ENCODE measurements at places on chromosomes 6 and 20. TPM values are rescaled to one million over a fixed set of nuclear protein-coding genes. Genes with fewer than 3 reads are reported as not detected.

GCNT2 gene
- 3.9 TPM for total RNA-seq

PTK7 gene
- total RNA-seq: 3.7 TPM

GPANK1 gene
- 10.1 TPM for total RNA-seq

SNAP25 gene
- total RNA-seq: 18.4 TPM

CTAGE9 gene
- not detected for total RNA-seq

LRRC1 gene
- total RNA-seq: 6.1 TPM

BACH2 gene
- 1.2 TPM for total RNA-seq

RNF39 gene
- 0.05 TPM for total RNA-seq

PM20D2 gene
- 14.2 TPM for total RNA-seq

OR2H2 gene
- not detected for total RNA-seq

PACRG gene
- not detected for total RNA-seq

SLCO4A1 gene
- total RNA-seq: 13.6 TPM

SYTL3 gene
- 1.5 TPM for total RNA-seq

SMAP1 gene
- 17.9 TPM for total RNA-seq

BFSP1 gene
- total RNA-seq: 3.8 TPM

OLIG3 gene
- total RNA-seq: not detected

SLC22A2 gene
- total RNA-seq: not detected

VNN1 gene
- total RNA-seq: 0.07 TPM

CAPN11 gene
- total RNA-seq: not detected

CD83 gene
- total RNA-seq: 1.7 TPM
